Glutamatergic neuron (in vitro differentiated cells): ENCODE measurements at places on chromosomes 3 and 15.
A peak's percentile ranks its signal among the peaks of the same experiment; 100 is the strongest.

GRCh38 chr3:147493666-147494065 lies 84.5 kb downstream of the ZIC1 start:
- no peaks in the 10 kb centered on the region for H3K27me3 ChIP-seq
- H3K27ac ChIP-seq = no peak overlapping the region
- H3K4me1 ChIP-seq = no peaks in the 10 kb centered on the region
- H3K4me3 ChIP-seq = no peak overlapping the region
- no peak for DNase-seq

DNA sequence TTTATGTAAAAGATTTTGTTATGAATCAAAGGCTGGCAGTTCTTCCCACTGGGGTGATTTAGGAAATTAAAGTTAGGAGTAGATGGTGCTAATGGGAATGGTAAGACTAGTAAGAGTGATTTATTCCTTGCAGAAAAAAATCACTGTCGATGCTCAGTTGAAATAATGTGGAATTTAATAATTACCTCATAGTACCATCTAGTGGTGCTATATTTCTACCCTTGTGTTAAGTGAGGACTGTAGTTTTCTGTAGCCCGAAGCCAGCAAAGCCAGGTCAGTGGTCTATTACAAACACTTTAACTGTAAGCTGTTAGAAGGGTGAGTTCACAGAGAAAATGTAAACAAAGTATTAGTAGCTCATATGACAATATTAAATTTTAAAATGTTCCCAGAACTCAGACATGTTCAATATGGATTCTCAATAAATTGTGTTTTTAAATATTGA lies 39.5 kb upstream of the GOLGA8J start:
- H3K4me3 ChIP-seq = no peak overlapping the region
- peaks cover 2% of the 10 kb centered on the region for H3K27me3 ChIP-seq
- no peaks in the 10 kb centered on the region for H3K36me3 ChIP-seq
- no peak overlapping the region for H3K27ac ChIP-seq
- H3K4me1 ChIP-seq = peaks cover 7% of the 10 kb centered on the region
- no peak for DNase-seq

DNA sequence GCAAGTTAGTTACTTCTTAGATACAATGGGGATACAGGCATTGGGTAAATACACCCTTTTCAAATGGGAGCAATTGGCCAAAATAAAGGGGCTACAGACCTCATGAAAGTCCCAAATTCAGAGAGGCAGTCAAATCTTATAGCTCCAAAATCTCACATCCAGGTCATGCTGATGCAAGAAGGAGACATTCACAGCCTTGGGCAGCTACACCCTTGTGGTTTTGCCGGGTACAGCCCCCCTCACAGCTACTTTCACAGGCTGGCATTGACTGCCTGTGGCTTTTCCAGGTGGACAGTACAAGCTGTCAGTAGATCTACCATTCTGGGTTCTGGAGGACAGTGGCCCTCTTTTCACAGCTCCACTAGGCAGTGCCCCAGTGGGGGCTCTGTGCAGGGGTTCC lies 17.5 kb upstream of the PLSCR1 start:
- H3K4me1 ChIP-seq = no peaks in the 10 kb centered on the region
- H3K4me3 ChIP-seq = no peak overlapping the region
- no peak overlapping the region for H3K27ac ChIP-seq
- H3K27me3 ChIP-seq = no peaks in the 10 kb centered on the region

DNA sequence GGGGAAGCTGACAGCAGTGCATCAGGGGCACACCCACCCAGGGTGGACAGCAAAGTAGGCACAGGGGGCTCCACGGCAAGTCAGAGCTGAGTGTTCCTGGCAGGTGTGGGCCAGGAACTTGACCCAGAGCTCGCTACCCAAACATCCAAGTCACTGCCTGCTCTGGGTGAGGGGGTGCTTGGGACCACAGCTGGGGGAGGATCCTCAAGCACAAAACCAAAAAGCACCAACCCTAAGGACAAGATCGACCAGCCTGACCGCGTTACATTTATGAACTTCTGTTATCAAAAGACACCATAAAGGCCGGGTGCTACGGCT lies 101.2 kb downstream of the CHSY1 start:
- H3K27ac ChIP-seq = no peak overlapping the region
- H3K4me3 ChIP-seq = no peak overlapping the region
- H3K27me3 ChIP-seq = peaks cover 5% of the 10 kb centered on the region
- no peak for DNase-seq
- peaks cover 11% of the 10 kb centered on the region for H3K4me1 ChIP-seq

DNA sequence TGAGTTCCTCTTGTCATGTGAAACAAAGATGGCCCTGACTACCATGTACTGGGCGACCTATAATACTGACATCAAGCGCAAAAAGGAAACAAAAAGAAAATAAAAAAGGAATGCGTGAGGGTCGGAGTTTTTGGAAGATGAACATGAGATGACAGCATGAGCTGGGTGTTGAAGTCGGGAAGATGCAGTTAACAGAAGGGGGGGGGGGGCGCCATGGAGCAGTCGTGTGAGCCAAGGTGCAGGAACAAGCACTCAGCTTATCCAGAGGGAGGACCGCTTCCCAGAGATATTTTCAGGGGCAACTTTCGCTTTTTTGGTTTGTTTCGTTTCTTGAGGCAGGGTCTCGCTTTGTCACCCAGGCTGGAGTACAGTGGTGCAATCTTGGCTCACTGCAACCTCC lies 110.2 kb downstream of the RORA start:
- no peak overlapping the region for H3K4me3 ChIP-seq
- DNase-seq = no peak
- peaks cover 23% of the 10 kb centered on the region for H3K4me1 ChIP-seq
- H3K27me3 ChIP-seq = no peaks in the 10 kb centered on the region
- no peak overlapping the region for H3K27ac ChIP-seq

DNA sequence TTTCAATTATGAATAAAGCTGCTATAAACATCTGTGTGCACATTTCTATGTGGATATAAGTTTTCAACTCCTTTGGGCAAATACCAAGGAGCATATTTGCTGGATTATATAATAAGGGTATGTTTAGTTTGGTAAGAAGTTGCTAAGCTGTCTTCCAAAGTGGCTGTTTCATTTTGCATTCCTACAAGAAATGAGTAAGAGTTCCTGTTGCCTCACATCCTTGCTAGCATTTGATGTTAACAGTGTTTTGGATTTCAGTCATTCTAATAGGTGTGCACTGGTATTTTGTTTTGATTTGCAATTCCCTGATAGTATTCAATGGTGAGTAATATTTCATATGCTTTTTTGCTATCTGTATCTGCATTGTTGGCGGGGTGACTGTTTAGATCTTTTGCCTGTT lies 120.7 kb upstream of the MDFIC2 start:
- H3K4me1 ChIP-seq = no peaks in the 10 kb centered on the region
- H3K27ac ChIP-seq = no peak overlapping the region
- no peak for DNase-seq
- H3K4me3 ChIP-seq = no peak overlapping the region
- H3K27me3 ChIP-seq = no peaks in the 10 kb centered on the region

- no peak overlapping the region for H3K27ac ChIP-seq
- DNase-seq = no peak
- H3K27me3 ChIP-seq = no peaks in the 10 kb centered on the region
- no peaks in the 10 kb centered on the region for H3K36me3 ChIP-seq
- no peak overlapping the region for H3K4me3 ChIP-seq
Observed at GRCh38 chr3:78506061-78506460, 1261.7 kb downstream of the ROBO1 start.

- DNase-seq = peak; percentile 77
- H3K4me3 ChIP-seq = no peak overlapping the region
- H3K36me3 ChIP-seq = peaks cover 4% of the 10 kb centered on the region
Observed at GRCh38 chr3:65342084-65342683, 654.4 kb upstream of the ADAMTS9 start.

- H3K4me3 ChIP-seq = no peak overlapping the region
- no peak overlapping the region for H3K27ac ChIP-seq
- H3K36me3 ChIP-seq = no peaks in the 10 kb centered on the region
- H3K27me3 ChIP-seq = peaks cover 2% of the 10 kb centered on the region
- DNase-seq = no peak
- H3K4me1 ChIP-seq = peaks cover 2% of the 10 kb centered on the region
Observed at GRCh38 chr3:1955170-1955569, 143.5 kb upstream of the CNTN4 start.

GRCh38 chr3:100316641-100317069 lies 17.9 kb upstream of the NIT2 start:
- no peak overlapping the region for H3K4me3 ChIP-seq
- no peak overlapping the region for H3K27ac ChIP-seq
- no peak for DNase-seq
- no peaks in the 10 kb centered on the region for H3K36me3 ChIP-seq
- no peaks in the 10 kb centered on the region for H3K4me1 ChIP-seq

DNA sequence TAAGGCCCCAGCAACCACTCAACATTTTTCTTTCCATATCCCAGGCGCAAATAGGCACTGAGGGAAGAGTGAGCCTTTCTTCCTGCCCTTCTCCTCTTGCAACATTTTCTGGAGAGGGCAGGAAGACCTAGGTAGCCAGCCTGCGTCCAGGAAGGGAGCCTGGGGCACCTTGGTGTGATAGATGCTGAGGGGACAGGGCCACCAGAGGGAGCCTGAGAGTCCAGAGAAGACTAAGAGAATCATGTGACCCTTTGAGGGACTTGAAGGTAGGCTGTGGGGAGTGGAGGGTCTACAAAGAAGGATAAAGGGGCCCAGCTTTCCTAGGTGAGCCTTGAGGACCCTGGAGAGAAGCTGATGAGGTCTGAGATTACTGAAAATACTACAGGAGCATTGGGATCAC lies 346.6 kb downstream of the CNTN6 start:
- H3K27me3 ChIP-seq = no peaks in the 10 kb centered on the region
- H3K4me1 ChIP-seq = no peaks in the 10 kb centered on the region
- H3K4me3 ChIP-seq = no peak overlapping the region
- H3K27ac ChIP-seq = no peak overlapping the region
- peak; percentile 34 for DNase-seq
- H3K36me3 ChIP-seq = no peaks in the 10 kb centered on the region

DNA sequence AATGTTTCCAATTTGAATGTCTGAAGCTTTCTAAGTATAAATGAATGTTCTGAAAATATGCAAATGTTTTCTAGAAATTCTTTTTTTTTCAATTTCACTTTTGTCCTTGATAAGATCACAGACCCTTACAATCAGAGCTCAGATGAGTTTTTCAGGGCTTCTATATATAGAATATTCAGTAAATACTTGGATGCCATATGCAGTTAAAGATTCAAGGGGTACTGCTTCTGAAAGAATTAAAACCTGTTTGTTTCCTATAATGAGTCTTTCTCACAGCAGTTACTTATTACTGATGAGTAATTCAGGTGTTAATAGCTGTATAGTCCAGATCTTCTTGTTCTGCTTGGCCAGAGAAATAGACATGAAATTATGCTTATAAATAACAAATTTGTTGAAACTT lies 812.6 kb downstream of the ZPLD1 start:
- H3K4me3 ChIP-seq = no peak overlapping the region
- H3K27ac ChIP-seq = no peak overlapping the region
- no peaks in the 10 kb centered on the region for H3K27me3 ChIP-seq
- DNase-seq = no peak
- peaks cover 6% of the 10 kb centered on the region for H3K36me3 ChIP-seq

DNA sequence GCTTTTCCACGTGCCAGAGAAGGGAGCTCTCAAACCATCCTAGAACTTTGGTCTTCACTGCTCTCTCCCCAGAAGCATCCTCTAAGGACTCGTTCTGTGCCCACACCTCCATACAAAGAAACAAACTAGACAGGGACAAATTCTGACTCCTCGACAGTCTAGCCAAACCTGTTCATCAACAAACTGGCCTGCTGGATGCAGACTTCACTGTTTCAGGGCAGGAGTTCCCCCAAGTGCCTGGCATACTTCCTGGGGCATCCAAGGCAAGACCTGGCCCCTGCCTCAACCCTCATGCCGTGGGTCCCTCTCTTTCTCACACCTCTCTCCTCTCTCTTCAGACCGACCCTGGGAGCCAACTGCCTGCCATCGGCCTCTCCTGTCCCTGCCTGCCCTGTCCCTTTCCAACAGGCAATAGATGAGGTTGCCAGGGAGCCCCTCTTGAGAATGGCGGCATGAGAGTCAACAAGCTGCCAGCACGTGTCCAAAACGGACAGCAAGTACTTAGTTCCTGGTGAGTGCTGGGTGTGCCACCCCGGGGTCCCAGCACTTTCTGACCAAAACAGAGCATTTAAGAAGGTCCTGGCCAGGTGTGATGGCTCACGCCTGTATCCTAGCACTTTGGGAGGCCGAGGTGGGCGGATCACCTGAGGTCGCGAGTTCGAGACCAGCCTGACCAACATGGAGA lies 79.1 kb upstream of the HES1 start:
- H3K36me3 ChIP-seq = peaks cover 5% of the 10 kb centered on the region
- no peaks in the 10 kb centered on the region for H3K27me3 ChIP-seq
- H3K4me3 ChIP-seq = no peak overlapping the region
- peaks cover 4% of the 10 kb centered on the region for H3K4me1 ChIP-seq
- no peak overlapping the region for H3K27ac ChIP-seq
- no peak for DNase-seq

GRCh38 chr3:186670155-186670554 lies 4.3 kb downstream of the HRG start:
- peaks cover 2% of the 10 kb centered on the region for H3K27me3 ChIP-seq
- no peaks in the 10 kb centered on the region for H3K36me3 ChIP-seq
- no peak for DNase-seq

GRCh38 chr3:54599716-54600115 lies 328.1 kb downstream of the LRTM1 start:
- H3K4me3 ChIP-seq = no peak overlapping the region
- no peak for DNase-seq
- H3K36me3 ChIP-seq = no peaks in the 10 kb centered on the region
- H3K4me1 ChIP-seq = no peaks in the 10 kb centered on the region
- no peaks in the 10 kb centered on the region for H3K27me3 ChIP-seq

- no peaks in the 10 kb centered on the region for H3K27me3 ChIP-seq
- no peaks in the 10 kb centered on the region for H3K36me3 ChIP-seq
- peaks cover 6% of the 10 kb centered on the region for H3K4me1 ChIP-seq
- H3K4me3 ChIP-seq = no peak overlapping the region
Observed at GRCh38 chr15:49273734-49274318, 103.8 kb downstream of the GALK2 start.

DNA sequence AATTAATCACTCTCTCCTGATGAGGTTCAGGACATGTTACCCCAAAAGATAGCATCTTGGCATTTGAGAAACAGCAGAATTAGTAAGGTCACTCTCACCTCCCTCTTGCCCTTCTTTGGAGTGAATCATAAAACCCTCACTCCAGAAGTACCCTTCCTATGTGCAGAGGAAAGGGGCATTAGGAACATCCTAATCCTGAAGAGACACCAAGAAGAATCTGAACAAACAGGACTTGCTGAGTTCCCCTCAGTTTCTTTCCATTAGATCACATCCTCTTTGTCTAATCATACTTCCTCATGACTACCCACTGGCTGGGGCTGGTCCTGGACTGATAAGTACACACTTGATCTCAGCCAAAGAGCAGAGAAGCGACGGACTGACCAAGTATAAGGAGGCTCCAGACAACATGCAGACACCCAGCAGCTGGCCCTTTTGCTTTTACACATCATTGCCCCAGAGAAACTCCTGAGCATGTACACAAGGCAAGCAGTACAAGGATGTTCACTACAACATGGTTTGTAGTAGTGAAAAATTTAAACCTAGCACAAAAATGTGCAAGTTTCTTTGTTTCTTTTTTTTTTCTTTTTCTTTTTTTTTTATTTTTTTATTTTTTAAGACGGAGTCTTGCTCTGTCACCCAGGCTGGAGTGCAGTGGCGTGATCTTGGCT lies 15.0 kb upstream of the TM6SF1 start:
- no peak for DNase-seq
- H3K4me1 ChIP-seq = no peaks in the 10 kb centered on the region
- H3K27me3 ChIP-seq = peaks cover 3% of the 10 kb centered on the region
- peaks cover 7% of the 10 kb centered on the region for H3K36me3 ChIP-seq
- no peak overlapping the region for H3K27ac ChIP-seq
- no peak overlapping the region for H3K4me3 ChIP-seq
